ENCODE measurements at places on chromosomes 16 and 17. TPM values are rescaled to one million over a fixed set of nuclear protein-coding genes. Genes with fewer than 3 reads are reported as not detected.

- H3K4me3 ChIP-seq: no peak overlapping the region
- H3K27ac ChIP-seq: no peak overlapping the region
- peaks cover 33% of the 10 kb centered on the region for H3K4me1 ChIP-seq
These were observed 8.6 kb downstream of the NEUROD2 start for GRCh38 chr17:39599004-39599664.

KRT31 gene
- not detected for total RNA-seq

DNA sequence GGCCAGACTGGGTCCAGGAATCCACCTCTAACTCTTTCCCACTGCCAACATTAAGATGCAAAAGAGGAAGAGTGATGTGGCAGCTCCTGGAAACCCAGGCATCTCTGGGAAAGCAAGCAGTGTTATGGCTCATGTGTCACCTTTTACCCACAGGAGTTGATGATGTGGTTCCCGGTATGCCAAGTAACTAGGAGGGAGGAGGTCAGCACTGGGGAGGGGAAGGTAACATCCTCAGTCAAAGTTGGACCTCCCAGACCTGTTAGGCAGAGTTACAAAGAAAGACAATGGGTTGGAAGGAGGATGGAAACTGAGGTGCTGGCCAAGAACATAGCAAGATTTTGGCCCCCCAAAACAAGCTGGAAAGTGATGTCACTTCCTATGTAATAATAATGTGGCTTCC, 11.4 kb downstream of the KRABD2 start:
- H3K36me3 ChIP-seq: peaks cover 12% of the 10 kb centered on the region
- H3K4me1 ChIP-seq: peaks cover 7% of the 10 kb centered on the region
- no peak for DNase-seq

RNF213 gene
- 144 TPM for total RNA-seq

DNA sequence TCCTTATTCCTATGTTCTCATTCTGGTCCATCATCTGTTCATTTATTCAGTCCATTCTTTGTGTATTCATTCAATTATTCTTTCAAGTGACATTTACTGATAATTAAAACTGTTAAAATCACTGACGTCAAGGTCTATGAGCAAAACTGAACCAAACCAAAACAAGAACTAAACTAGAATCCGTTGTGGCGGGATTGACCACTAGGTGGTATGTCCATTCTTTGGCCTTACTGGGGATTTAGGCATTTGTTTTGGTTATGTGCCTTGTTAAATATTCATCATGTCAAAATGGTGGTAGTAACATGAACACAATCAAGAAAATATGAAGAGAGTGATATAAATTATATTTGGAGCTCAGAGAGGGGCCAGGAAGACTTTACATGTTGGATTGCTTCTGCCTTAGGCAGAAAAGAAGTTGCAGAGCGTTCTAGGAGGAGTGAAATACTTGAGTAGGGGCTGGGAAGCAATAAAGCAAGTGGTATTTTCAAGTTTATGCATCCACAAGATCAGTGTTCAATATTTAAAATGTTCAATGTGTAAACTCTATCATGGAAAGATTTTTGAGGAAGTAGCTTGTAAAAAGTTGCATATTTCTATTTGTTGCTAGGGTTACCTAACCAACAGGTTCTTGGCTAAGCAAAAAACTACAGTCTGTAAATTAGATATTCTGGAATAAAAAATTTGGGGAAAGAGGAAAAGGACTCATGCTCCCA, 129.0 kb downstream of the CDH13 start:
- H3K27ac ChIP-seq: no peak overlapping the region
- H3K4me1 ChIP-seq: peaks cover 7% of the 10 kb centered on the region
- no peaks in the 10 kb centered on the region for H3K27me3 ChIP-seq
- H3K4me3 ChIP-seq: no peak overlapping the region
- DNase-seq: no peak

- H3K4me1 ChIP-seq: peaks cover 29% of the 10 kb centered on the region
- peaks cover 2% of the 10 kb centered on the region for H3K27me3 ChIP-seq
- H3K4me3 ChIP-seq: no peak overlapping the region
- H3K36me3 ChIP-seq: no peaks in the 10 kb centered on the region
- no peak overlapping the region for H3K27ac ChIP-seq
- no peak for DNase-seq
These were observed 21.4 kb downstream of the ALOX15B start for GRCh38 chr17:8060274-8060673.

DNA sequence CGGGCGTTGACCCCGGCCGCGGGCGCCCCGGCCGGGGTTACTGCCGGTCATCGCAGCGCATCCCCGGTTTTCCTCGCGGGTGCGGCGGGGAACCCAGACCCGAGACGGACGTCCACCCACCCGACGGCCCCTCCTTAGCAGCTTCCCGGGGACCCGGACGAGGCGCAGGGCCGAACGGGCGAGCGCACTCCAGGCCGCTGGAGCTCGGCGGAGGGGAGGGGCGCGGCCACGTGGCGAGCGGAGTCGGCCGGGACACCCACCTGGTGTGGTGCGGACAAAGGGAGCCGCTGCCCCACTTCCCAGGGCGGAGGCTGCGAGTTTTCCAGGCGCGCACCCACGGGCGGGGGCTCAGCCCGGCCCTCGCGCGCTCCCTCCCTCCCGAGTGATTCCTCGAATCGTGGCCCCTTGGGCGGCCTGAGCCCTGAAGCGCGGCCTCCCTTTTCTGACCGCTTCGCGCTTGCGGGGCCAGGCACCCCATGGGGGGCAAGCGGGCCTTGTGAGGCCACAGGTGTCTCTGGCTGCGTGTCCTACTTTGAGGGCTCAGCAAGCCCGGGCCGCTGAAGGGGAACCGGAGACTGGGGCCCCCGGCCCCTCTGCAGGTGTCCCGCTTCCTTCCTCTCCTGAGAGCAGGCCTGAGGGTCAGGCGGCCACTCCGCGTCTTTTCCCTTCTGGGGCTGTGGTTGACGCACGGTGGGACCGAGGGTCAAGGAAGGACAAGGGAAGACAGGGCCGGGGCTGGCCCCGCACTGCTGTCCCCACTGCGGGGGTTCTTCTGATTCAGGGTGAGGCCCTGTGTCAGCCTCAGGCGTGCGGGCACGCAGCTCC, 1.1 kb upstream of the FASN start:
- peaks cover 20% of the 10 kb centered on the region for H3K36me3 ChIP-seq
- no peak for DNase-seq
- H3K4me1 ChIP-seq: peaks cover 68% of the 10 kb centered on the region
- peak overlapping the region; percentile 98 for H3K4me3 ChIP-seq
- no peaks in the 10 kb centered on the region for H3K27me3 ChIP-seq

- no peaks in the 10 kb centered on the region for H3K4me1 ChIP-seq
- no peak overlapping the region for H3K4me3 ChIP-seq
- DNase-seq: no peak
- no peak overlapping the region for H3K27ac ChIP-seq
- no peaks in the 10 kb centered on the region for H3K27me3 ChIP-seq
These were observed 263.1 kb upstream of the PSMD7 start for GRCh38 chr16:74033441-74033995.

DNA sequence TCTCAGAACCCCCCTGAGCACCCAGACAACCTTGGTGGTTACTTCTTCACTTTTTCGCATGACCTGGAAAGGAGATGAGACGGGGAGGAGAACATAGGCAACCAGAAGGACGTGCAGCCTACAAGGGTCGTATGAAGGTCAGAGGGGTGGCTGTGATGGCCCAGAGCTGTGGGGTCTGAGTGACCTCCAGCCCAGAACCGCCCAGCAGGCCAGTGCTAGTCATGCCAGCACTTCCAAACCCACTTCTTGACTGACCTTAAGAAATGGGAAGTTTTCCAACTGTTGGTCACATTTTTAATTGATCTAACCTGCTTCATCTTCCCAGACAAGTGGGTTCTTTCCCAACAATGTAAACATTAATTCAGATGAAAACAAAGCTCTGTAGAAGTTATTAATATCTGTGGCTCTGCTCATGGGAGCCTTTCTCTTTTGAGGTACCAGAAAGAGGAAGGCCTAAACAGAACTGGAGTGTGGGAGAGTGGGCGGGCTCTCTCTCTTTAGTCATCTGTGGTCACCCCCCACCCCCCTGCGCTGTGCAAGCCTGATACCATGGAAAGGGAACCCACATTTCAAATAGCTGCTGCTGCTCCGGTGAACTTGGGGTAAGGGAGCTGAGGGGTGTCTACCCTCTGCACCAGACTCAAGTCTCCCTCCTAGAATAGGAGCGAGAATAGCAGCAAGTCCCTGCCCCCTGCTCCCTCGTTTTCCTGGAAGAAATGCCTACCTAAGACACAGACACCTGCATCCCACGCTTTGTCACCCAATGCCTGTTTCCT, 101.6 kb downstream of the RAB11FIP4 start:
- peaks cover 43% of the 10 kb centered on the region for H3K4me1 ChIP-seq
- DNase-seq: no peak
- no peak overlapping the region for H3K4me3 ChIP-seq
- H3K36me3 ChIP-seq: no peaks in the 10 kb centered on the region
- no peaks in the 10 kb centered on the region for H3K27me3 ChIP-seq

DNA sequence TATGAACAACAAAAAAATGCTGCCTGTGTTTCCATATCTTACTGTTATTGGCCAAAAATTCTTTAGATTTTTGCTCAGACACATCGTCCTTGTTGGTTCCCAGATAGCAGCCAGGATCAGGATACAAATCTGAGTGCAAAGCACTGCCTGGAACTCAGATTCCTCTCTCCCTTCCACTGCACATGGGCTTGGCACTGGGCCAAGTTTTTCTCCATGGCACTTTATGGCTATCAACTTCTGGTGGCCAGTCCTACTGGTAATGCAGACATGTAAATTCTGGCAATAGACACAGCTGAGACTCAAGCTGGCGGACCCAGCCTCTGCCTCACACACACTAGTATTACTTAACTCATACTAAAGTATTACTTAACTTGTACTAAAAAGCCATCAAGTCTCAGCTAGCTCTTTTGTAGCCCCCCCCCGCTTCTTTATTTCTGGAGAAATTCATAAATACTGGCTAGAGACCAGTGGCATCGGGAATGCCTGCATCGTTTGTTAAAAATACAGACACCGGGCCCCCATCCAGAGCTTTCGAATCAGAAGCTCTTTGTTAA, 181.2 kb upstream of the COX10 start:
- no peak for DNase-seq
- no peak overlapping the region for H3K27ac ChIP-seq
- no peaks in the 10 kb centered on the region for H3K36me3 ChIP-seq
- no peak overlapping the region for H3K4me3 ChIP-seq

DNA sequence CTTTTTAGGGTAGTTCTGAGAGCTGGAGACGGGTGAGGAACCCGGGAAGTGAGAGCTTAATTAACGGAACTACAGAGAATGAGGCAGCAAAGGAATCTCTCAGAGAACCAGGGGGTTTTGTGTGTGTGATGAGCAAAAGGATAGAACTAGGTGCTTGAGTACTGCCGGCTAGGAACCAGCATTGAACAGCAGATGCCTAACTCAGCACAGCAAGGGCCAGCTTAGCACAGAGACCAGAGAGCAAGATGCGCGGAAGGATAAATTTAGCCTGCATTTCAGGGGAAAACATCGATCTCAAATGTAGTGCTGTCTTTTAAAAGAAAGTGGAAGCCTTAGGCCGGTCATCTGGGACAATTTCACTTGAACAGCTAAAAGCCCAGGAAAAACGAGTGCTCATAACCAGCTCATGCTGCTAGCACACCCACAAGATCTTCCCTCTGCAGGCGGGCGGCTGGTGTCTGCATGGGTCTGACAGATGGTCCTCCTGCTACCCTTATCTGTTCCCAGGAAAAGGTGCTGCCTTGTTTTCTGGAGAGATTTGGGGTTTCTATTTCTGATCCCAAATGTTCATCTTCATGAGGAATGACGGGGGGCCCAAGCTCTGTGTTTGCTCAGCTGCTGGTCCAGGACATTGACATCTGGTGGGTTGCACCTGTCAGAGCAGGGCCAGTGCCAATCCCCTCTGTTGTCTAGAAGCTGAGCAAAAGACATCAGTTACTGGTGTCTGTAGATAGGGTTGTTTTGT, 103.9 kb downstream of the SOCS1 start:
- no peaks in the 10 kb centered on the region for H3K27me3 ChIP-seq
- no peak for DNase-seq
- H3K36me3 ChIP-seq: peaks cover 4% of the 10 kb centered on the region
- no peak overlapping the region for H3K27ac ChIP-seq
- H3K4me3 ChIP-seq: no peak overlapping the region
- no peaks in the 10 kb centered on the region for H3K4me1 ChIP-seq

DNA sequence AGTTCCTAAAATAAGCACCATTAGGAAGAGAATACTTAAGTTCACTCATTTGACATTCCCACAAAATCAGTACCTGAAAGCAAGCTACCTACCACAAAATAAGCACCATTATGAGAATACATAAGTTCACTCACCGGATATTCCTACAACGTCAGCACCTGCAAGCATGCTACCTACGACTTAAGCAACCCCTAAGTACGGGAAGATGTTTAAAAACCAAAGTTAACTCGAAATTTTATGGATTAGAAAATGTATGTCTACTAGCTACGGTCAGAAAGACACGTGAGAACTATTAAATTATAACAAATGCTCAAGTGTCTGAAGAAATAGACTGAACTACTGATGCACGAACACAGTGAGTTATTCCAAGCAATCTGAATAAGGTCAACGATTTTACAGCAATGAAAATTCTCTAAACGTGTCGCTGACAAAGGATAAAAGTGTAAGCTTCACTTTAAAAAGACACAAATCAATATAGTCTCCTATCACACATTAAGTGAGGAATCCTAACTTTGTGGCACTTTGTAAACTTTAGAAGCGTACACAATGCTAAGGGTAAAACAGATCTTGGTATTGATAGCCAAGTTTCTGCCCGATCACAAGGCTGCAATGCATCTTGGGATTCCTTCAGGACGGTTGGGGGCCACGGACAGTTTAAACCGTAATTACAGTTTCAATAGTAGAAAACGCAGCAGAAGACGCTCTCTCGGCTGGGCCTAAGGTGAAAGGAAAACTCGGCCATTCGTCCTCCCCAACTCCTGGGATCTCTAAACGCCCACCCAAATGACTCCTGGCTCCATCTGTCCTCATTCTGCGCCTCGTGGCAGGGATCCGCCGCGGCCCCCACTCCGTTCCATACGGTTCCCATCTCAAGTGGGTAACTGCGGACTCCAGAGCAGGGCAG, 1.3 kb downstream of the GSPT1 start:
- peak overlapping the region; percentile 91 for H3K27ac ChIP-seq
- H3K36me3 ChIP-seq: no peaks in the 10 kb centered on the region
- peak overlapping the region; percentile 86 for H3K4me3 ChIP-seq
- peaks cover 59% of the 10 kb centered on the region for H3K4me1 ChIP-seq
- no peaks in the 10 kb centered on the region for H3K27me3 ChIP-seq
- no peak for DNase-seq

DNA sequence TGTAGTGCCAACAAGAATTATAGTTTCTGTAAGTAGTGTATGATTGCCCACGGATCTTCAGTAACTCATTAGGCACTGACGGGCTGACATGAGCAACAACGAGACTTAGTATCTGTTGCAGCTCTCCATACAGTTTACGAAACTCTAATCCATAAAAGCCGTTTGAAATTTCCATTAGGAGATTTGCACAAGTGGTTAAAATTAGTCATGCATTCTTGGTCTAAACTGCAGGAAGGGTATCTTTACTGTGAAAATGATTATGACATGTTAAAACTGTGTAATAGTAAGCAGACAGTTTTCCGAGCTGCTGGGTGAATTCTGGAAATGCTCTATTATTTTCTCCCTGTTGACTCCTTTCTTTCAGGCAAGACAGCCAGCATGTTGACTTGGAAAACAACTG, 605.0 kb downstream of the WWOX start:
- peak overlapping the region; percentile 37 for H3K27ac ChIP-seq
- no peak for DNase-seq
- H3K36me3 ChIP-seq: no peaks in the 10 kb centered on the region

CRYBA1 gene
- not detected for total RNA-seq

Measured in vagina (tissue), 2 donors.